Stimulated activated naive CD4-positive, alpha-beta T cell treated with Interleukin-2 at 50 U/mL for 16 hours (primary cell): ENCODE measurements at places on chromosomes 5 and 9.

DNA sequence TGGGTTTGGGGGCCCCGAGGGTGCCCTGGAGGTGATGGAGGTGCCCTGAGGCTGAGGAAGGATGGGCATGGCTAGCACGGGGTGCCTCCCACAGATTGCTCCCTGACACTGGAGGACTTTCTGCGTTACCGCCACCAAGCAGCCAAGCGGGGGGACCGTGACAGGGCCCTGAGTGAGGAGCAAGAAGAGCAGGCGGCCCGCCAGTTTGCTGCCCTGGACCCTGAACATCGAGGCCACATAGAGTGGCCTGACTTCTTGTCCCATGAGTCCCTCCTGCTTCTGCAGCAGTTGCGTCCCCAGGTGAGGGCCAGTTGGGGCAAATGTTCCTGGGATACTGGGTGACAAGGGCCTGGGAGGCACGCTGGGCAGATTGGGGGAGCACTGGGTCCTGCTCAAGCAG lies 13.1 kb upstream of the DNAJB5 start:
- DNase-seq = no peak

- no peak for DNase-seq
These were observed 11.5 kb downstream of the HMGCS1 start for GRCh38 chr5:43301653-43302091.

DNA sequence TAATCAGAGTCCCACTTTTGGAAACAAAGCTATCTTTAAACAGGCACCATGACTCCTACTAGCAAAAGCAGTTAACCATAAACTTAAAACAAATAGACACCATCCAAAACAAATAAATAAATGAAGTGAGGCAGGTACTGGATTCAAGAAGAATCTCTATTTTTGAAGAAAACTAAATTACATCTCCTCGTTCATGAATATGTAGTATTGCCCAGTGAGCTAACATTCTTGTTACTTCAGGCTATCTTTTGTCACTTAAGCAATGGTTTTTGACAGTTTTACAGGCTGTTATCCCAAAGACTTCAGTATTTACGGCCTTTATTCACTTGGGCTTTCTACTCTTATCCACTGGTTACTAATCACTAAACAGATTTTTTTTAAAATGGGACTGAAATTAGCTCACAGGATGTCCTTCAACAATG lies 242.5 kb downstream of the MLLT3 start:
- DNase-seq = no peak

DNA sequence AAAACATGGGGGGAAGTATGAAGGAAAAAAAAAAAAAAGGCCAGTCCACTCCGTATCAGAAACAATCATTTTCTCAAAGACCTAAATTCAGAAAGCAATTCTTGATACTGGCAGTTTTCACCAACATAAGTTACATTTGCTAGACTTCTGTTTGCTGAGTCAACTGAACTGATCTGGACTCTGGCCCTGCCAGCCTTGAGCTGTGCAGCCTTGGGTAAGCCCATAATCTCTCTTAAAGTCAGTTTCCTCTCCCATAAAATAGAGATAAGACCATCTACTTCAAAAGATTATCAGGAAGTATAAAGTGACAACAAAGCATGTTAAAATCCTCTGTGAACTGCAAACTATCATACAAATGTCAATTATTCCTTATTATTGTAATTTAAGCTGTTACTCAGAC lies 106.8 kb downstream of the MAPKAP1 start:
- no peak for DNase-seq

GRCh38 chr5:77550406-77550805 lies 58.3 kb upstream of the WDR41 start:
- DNase-seq = no peak
